ENCODE measurements at places on chromosomes 7 and 10.

DNA sequence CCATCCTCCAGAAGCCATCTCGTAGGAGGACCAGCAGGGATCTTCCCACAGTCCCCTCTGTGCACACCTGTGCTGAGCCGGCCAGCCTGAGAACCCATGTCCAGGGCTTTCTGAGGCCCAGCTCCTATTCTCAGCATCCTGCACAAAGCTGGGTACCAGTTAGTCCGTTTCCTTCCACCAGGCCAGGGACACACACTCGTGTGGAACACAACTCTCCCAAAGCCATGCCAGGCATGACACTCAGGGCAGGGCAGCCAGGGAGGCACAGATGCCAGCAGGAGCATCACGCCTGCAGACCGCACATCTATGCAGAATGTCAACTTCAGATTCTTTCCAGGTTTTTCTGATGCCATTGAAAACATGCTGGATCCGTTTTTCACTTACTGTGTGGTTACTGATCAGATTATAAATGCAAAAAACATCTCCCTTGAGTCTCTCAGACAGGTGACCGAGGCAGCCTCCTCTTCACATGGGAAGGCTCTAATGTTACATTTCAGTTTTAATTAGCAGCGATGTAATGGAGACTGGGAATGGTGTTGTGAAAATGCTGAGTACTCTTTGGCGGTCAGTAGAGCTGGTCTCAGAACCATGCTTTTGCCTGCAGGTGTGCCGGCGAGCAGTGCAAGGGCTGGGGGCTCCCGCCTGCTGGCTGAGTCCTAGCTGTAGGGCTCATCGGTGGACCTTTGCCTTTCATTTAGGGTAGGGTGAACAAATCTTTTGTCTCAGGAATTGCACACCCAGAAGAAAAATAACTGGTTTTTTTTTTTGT, 3.3 kb upstream of the SUN1 start:
- no peak for DNase-seq

DNA sequence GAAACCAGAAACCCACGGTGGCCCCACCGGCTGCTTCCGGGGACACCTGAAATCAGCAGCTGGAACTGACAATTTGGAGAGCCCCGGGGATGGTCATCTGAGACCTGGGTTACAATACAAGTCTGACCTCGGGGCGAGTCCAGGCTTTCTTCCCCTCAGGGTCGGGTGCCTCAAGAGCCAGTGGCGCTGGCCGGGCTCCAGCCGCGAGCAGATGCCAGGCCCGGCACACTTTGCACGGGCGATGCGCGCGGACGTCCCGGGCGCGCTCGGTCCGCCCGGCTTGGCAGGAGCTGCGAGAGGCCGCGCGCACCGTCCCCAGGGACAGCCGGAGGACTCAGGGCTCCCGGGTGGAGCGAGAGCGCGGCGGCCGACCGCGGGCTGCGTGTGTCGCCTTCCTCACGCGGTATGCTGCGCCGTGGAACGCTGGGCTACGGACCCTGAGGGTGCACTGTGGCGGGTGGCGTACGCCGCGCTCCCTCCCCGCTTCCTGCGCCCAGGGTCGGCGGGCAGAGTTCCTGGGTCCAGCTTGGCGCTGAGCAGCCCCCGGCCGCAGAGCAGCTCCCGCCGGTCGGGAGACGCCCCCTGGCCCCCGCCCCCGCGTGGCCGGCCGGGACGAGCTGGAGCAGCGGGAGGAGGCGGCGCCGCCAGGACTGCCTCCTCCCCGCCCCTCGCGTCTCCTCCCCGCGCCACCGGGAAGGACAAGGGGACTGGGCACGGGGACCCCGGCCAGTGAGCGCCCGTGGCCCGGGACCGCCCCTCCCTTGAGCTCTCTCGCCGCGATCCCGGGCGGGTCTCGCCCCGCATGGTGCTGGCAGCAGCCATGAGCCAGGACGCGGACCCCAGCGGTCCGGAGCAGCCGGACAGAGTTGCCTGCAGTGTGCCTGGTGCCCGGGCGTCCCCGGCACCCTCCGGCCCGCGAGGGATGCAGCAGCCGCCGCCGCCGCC, at the start of gene RBM20:
TSS of gene RBM20 (plus strand) at position 684 of the 945 bp plus-strand sequence. CDS start at position 803, 119 bp downstream.
- peak; percentile 61 for DNase-seq

DNA sequence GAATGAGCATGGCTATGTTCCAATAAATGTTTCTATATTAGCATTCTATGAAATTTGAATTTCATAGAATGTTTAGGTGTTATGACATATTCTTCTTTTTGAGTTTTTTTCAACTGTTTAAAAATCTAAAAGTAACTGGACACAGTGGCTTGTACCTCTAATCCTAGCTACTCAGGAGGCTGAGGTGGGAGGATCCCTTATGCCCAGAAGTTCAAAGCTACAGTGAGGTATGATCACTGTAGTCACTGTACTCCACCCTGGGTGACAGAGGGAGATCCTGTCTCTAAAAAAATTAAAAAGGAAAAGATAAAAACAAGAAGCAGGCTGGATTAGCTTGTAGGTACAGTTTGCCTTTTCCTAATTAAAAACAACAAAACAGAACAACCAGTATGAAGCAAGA, 95.1 kb downstream of the NRBF2 start:
- no peak for DNase-seq

DNA sequence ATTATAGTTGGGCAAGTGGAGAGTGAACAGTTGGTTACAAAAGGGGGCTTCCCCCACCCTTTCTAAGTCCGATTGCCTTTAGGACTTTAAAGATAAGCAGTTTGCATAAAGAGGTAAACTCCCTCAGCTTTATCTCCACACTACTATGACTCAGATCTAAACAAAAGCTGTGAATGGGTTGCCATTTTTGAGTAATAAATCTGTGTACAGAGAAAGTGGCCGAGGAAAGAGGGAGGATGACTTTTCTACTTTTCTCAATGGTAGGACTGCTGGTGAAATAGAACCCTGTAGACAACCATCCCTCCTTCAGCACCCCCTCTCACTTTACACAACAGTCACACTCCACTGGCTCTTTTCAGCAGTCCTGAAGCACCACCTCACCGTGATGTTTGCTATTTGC, 71.2 kb downstream of the DNMBP start:
- DNase-seq = no peak

Data from K562 (cell line).